ENCODE measurements at places on chromosomes 13 and 19. TPM values are rescaled to one million over a fixed set of nuclear protein-coding genes. Genes with fewer than 3 reads are reported as not detected.

Gene ZNF549
- 13.7 TPM for polyA plus RNA-seq

Gene BICRA
- 12.5 TPM for polyA plus RNA-seq

Gene MBD3L2
- not detected for polyA plus RNA-seq

Gene LGALS14
- not detected for polyA plus RNA-seq

Gene PDX1
- polyA plus RNA-seq = not detected

Gene UBE2L5
- 0.64 TPM for polyA plus RNA-seq

Gene B3GLCT
- 19.8 TPM for polyA plus RNA-seq

Gene FGF22
- polyA plus RNA-seq = 0.73 TPM

Gene SIGLEC5
- 0.10 TPM for polyA plus RNA-seq

Gene ZNF582
- 10.2 TPM for polyA plus RNA-seq

DNA sequence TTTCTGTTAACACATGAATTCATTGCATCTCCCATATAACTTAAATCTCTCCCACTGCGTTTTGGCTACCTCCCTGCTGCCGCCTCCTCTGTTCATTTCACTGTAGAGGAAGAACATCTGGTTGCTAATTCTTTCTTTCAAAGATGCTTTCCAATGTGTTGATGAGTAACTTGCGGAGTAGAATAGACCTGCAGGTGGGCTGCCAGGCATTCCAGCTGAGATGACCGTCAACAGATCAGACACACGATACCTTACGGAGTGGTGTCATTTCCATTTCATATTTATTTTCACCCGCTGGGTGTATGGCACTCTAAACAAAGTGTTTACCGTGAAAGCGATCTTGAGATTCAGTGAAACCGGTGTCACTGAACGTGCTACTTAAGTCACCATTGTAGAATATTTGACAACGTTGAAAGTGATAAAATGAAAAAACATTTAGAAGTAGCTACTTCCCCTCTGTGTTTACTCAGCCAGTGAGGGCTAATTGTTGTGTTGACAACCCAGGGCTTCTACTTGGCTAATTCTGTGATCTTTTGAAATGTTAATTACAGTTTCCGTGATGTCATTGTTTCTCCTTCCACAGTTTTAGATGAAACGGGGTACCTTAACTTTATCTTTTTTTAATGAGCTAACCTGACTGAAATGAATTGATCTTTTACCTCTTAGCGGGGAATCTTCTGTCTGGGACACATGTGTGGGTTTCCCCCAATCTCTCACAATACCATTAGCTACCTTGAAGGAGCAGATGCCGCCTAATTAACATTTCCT lies 228.5 kb upstream of the ARGLU1 start:
- no peak for DNase-seq

GRCh38 chr19:11421371-11422098 lies 2.4 kb upstream of the RGL3 start:
- DNase-seq = no peak

DNA sequence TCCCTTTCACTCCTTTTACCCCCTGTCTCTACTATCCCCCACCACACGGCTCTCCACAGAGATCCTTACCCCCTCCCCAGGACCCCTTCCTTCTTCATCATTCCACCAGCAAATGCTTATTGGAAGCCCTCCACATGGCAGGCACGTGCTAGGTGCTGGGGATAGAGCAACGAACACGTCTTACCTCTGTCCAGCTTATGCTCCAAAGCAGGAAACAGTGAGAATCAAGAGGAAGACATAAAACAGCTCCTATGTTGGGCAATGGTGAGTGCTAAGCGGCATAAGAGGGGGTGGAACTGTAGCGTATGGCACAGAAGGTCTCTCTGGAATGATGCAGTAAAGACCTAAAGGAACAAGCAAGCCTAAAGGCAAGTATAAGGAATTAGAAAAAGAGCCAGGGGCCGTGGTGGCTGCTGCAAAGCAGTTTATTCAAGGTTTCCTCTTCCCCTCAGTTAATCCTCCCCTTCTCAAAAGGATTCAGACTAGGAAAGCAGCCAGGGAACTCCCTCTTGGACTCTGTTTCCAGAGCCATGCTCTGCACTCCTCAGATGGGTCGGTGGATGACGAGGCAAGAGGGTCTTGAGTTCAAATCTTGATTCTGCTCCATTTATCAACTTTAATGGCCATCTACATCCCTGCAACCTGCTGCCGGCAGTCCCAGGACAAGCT lies 289.4 kb downstream of the FOXO1 start:
- DNase-seq = no peak

DNA sequence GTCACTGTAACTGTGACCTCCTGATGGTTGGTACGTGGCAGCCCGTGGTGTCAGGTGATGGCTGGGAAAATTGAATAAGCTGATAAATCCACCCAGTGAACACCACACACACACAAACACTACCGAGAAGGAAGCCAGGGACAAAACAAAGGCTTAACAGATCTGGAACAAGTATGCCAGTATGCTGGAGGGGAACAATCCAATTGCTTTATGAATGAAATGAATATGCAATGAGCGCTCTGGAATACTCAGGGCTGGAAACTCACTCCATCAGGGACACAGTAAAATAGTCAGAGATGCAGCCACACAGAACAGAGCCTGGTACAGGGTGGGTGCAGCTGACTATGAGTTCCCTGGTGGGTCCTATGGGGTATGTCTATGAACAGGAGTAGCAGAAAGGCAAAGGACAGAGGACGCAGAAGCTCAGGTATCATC lies 16.7 kb downstream of the TMTC4 start:
- no peak for DNase-seq

DNA sequence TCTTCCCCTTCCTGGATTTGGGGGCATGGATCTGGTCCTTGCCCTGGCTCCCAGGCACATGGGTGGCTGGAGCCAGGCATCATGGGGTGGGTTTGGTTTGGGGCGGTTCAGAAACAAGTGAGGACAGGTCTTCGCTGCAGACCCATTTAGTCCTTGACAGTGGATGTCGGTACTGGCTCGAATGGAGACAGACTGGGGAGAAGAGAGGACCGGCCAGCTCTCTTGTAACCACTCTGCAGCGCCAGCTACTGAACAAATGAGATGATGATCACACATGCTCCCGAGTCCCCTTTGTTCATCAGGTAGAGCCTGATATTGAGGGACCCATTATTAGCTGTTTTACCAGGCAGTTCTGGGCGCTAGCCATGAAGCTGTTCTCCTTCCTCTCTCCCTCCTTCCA lies 64.5 kb downstream of the CHST8 start:
- DNase-seq = no peak

DNA sequence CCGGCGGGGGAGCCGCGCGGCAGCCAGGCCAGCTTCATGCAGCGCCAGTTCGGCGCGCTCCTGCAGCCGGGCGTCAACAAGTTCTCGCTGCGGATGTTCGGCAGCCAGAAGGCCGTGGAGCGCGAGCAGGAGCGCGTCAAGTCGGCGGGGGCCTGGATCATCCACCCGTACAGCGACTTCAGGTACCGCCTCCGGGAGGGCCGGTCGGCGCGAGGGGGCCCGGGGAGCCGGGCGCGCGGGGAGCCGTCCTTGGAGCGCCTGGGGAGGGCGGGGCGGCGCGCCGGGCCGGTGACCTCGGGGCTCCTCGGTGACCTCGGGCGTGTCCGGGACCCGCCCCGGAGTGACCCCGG lies 690 bp downstream of the HCN2 start:
- DNase-seq = no peak

- no peak for DNase-seq
Measured at GRCh38 chr19:10228920-10229319, 2.2 kb downstream of the S1PR2 start.

DNA sequence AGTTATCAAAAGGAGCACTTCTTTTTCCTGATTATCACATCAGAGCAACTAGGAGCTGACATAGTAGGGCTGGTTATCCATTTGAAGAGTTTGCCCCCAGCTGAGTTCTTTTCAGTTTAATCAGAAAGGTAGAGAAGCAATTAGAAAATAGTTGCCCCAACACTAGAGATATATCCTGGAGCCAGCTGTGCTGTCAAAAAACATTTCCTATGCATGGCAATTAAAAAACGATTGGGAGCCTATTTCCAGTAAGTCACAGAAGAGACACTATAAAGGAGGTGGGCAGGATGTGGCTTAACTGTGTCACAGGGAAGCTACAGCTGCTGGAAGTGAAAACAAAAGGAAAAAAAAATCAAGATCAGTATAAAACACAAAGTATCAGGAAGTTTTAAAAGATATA lies 155.7 kb upstream of the SLITRK1 start:
- DNase-seq = no peak

DNA sequence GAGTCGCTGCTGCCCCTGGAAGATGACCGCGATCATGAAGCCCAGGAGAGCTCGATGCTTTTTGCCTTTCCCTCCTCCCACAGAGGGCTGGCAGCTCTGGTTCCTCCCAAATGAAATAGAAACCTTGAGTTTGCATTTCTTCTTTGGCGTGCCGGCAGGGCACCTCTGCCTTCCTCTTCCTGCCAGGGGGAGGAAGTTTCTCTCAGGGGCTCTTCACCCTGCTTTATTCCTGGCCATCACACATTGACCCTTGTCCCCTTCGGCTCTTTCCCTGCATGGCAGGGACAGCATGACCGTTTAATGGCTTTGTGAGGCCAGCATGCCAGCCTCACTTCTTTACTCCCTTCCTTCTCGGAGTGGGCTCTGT lies 47.9 kb downstream of the ACTN4 start:
- no peak for DNase-seq

DNA sequence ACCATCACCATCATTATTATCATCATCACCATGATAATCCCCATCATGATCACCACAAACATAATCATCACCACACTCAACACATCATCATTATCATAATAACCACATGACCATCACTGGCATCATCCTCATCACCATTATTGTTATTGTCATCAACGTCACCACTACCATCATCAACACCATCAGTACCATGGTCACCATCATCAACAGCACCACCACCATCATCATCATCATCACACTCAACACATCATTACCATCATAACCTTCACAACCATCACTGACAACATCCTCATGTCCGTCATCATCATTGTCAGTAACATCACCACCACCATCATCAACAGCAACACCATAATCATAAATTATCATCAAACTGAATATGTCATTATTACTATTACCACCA lies 73.2 kb downstream of the MBD3L1 start:
- DNase-seq = no peak

DNA sequence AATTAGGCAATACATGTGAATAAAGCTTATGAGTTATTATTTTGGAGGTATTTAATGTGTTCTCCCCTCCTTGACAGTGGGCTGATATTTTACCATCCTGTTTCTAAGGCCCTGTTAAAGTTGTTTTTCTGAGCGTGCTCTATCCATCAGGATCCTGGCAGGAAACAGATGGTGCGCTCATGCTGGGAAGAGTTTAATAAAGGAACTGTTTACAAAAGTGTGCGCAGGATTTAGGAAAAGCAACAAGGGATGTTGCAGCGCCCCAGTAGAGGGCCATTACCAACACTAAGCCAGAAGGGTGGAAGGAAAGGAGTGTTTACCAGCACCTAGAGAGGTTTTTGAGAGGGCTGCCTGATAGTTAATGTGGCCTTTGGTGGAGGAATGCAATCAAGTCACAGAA lies 374.5 kb downstream of the KCNRG start:
- no peak for DNase-seq

DNA sequence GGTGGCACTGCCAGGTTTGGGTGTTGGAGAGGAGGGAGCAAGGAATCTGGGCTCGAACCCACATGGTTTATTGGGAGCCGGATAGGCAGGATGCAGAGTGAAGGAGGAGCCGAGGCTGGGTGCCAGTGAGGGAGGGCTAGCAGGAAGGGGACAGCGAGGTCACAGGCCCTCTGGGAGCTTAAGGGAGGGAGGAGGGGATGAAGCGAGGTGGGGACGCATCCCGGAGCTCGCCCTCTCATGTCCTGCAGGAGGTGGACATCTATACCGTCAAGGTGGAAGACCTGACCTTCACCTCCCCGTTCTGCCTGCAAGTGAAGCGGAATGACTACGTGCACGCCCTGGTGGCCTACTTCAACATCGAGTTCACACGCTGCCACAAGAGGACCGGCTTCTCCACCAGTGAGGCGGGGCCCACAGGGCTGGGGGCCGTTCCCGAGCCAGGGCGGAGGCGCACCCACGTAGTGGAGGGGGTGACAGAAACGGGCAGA lies 3.5 kb upstream of the ADM5 start:
- no peak for DNase-seq

DNA sequence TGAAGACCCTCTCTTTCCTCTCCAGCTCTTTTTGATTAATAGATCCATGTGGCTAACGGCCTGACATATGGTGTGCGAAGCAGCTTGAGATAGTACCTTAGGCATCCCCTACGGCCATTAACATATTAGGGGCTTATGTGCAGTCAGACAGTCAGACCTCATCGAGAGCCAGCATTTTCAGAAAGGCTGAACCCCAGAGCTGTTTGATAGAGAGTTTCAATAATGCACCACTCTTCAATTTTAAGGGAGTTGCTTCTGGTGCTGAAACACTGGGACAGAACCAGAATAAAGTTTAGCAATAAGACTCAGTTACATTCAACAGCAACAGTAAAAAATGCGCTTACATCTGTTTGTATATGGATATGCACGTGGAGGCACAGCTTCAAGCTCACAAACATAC lies 10.8 kb downstream of the POU4F1 start:
- no peak for DNase-seq

- no peak for DNase-seq
Measured at GRCh38 chr13:20728579-20729311, 25.2 kb downstream of the IL17D start.

DNA sequence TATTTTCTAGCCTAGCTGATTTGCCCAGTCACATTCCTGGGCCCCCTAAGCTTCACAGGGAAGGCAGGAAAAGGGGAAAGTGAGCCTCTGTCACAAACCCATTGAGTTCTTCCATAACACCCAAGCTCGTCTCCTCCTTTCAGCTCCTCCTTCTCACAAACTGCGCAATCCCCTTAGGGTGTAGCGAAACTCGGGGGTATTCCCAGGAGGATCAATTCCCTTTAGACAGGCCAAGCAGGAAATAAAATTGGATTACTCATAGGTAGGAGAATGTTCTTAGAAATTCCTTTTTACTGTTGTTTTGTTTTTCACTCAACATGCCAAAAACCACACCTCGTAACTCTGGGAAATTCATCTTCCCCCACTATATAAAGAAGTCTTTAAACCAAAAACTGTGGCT lies 139.3 kb downstream of the IRS2 start:
- no peak for DNase-seq

- no peak for DNase-seq
Measured at GRCh38 chr13:113958373-113958772, 15.5 kb downstream of the C13orf46 start.

DNA sequence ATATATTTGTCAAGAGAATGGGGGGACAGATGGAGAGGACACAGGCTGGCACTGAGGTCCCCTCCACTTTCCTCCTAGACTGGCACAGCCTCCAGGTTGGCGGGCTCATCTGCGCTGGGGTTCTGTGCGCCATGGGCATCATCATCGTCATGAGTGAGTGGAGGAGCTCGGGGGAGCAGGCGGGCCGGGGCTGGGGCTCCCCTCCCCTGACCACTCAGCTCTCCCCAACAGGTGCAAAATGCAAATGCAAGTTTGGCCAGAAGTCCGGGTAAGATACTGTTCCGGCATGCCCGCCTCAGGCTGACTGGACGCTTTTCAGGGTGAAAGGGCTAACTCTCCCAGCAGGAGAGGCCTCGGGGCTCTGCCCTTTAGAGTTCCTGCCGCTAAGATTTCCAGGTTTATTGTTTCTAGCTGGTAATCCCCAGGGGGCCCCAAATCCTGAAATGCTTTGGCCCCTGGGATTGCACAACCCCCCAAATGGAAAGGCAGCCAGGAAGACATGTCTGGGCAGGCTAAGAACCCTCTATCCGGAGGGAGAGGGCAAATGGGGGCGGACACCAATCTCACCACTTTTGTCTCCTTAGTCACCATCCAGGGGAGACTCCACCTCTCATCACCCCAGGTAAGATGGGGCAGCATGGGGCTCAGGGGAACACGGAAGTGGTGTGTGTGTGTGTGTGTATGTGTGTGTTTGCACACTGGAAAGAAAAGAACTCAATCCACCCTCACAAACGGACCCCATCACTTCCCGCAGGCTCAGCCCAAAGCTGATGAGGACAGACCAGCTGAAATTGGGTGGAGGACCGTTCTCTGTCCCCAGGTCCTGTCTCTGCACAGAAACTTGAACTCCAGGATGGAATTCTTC lies 7.3 kb downstream of the FXYD3 start:
- DNase-seq = no peak

All from right renal pelvis (tissue), 4 donors.